Large intestine (tissue), 12 donors: ENCODE measurements at places on chromosomes 11 and 22. TPM values are rescaled to one million over a fixed set of nuclear protein-coding genes. Genes with fewer than 3 reads are reported as not detected.
A peak's percentile ranks its signal among the peaks of the same experiment; 100 is the strongest.

DNA sequence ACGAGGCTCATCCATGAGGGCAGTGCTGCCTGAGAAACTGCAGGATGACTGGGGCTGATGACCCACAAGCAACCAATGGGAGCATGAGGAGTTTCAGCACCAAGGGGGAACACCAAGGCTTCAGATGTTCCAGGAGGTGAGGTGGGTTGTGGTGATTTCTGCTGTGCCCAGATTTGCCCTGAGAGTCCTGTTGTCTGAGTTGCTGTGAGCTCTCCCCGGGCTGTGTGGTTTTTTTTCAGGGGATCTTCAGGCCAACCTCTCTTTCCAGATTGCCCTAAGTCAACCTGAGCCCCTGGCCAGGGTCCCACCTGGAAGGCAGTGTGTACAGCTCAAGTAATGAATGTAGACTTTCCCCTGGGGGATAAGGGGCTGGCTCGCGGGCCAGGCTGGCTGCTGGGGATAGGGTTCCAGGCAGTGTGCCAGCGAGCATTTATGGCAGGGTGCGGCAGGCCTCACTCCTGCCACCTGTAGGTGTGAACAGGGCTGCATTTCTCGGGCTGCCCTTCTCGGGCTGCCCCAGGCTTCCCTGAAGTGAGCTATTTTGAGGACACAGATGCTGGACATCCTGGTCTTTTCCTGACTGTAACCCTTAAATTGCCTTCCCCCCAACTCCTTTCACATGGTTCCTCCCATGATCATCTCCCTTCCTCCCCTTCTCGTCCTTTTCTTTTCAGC is 9.8 kb downstream of the SLC22A6 start:
- no peaks in the 10 kb centered on the region for H3K36me3 ChIP-seq
- H3K27me3 ChIP-seq, result peaks cover 4% of the 10 kb centered on the region
- DNase-seq, result peak; percentile 84
- H3K4me3 ChIP-seq, result no peak overlapping the region
- peaks cover 6% of the 10 kb centered on the region for H3K4me1 ChIP-seq
- no peak overlapping the region for H3K27ac ChIP-seq

DNA sequence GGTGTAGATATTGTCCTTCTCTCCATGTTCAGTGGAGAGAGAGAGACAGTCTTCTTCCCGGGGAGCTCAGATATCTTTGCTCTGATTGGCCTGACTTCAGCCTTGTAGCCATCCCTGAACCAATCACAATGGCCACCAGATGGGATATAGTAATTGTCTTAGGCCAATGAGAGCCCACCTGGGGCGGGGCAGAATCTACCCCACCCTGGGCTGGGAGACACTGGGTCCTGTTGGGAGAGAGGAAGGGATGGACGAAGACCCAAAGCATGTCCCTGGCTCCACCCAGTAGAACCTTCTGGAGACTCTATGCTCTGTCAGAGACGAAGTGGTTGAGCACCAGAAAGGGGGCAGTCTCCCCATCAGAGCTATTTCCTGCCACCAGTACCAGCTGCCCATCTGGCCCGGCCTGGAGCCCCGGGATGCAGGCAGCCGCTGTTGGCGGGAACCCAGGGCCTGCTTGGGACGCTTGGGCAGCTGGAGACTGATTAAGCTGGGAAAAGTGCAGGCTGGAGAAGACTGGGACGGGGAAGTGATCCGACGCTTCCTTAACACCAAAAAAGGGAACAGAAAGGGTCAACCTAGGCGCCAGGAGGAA is 31.6 kb upstream of the CBX7 start:
- no peak overlapping the region for H3K4me3 ChIP-seq
- H3K27me3 ChIP-seq, result no peaks in the 10 kb centered on the region

DNA sequence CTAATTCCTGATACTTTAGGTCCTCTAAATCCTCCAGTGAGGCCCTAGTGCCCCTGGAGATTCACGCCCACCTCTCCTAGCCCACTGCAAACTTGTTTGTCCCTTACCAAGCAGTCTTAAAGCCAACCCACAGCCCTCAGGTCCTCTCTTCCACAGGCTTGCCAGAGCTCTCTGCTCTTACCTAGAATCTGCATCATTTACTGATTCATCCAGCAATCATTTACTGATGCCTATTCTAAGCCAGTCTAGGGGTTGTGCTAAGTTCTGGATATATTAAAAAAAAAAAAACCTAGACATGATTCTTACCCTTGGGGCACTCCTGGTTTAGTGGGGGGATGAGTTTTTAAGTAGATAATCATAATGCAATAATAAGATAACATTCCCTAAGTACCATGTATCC is 43.0 kb upstream of the PLET1 start:
- no peaks in the 10 kb centered on the region for H3K27me3 ChIP-seq
- H3K27ac ChIP-seq, result no peak overlapping the region
- H3K4me3 ChIP-seq, result no peak overlapping the region
- no peaks in the 10 kb centered on the region for H3K4me1 ChIP-seq

DNA sequence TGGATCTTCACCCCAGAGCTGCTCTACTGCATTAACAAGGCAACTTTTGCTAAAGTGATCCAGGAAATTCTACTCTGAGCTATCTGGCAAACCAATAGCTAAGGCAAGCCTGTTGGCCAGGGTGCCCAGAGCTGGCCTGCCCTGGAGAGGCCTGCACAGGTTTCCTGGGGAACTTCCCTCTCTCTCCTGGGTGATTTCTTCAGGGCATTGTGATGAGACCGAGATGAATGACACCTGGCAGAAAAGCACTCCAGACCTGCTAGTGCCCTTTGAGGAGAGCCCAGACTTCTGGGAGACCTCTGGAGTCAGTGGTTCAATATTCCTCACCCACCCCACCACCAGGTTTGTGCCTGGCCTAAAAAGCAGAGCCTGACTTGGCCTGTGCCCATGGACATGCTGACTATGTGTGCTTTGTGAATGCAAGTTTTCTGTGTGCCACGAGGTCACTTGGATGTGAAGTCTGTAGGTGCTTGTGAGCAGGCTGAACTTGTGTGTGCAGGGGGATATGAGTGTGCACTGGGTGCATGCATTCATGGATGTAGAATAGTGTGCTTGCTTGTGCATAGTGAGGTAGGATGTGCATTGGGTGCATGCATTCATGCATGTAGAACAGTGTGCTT is 4.4 kb upstream of the APLNR start:
- peaks cover 6% of the 10 kb centered on the region for H3K27me3 ChIP-seq
- H3K4me3 ChIP-seq, result no peak overlapping the region
- no peaks in the 10 kb centered on the region for H3K4me1 ChIP-seq
- H3K36me3 ChIP-seq, result no peaks in the 10 kb centered on the region

- no peak for DNase-seq
- no peaks in the 10 kb centered on the region for H3K27me3 ChIP-seq
- H3K4me1 ChIP-seq, result peaks cover 9% of the 10 kb centered on the region
- H3K36me3 ChIP-seq, result no peaks in the 10 kb centered on the region
- no peak overlapping the region for H3K27ac ChIP-seq
- H3K4me3 ChIP-seq, result no peak overlapping the region
Measured at GRCh38 chr11:68956142-68956541, 24.6 kb downstream of the MRGPRD start.

Gene OR6A2
- polyA plus RNA-seq, result 0.03 TPM

Gene WNT11
- polyA plus RNA-seq, result 14.4 TPM

Gene PITPNB
- polyA plus RNA-seq, result 53.4 TPM

Gene SLN
- polyA plus RNA-seq, result 6.1 TPM

Gene MIOX
- polyA plus RNA-seq, result 0.60 TPM
